Fibroblast of skin of left quadriceps (primary cell): ENCODE measurements at places on chromosomes 16 and 17.

DNA sequence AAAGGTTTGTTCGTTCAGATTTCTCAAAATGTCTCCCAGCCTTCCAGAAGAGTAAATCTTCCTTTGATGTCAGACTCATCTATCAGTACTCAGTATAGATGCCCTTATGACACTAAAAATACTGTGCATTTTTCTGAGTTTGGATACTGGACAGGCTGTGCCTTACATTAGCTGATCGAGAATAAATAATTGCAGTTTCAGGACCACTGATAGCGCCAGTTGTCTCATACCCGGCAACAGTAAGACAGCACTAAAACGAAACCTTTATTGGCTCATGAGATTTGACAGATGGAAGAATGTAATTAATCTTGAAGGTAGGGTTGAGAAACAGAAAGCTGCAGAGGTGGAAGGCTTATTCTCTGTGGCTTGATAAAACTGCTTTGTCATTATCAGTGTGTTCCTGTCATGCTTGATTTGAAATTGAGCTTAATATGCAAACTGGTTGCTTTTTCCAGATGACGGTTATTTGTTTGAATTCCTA lies 1.2 kb downstream of the ATP6V0A1 start:
- no peak for DNase-seq

DNA sequence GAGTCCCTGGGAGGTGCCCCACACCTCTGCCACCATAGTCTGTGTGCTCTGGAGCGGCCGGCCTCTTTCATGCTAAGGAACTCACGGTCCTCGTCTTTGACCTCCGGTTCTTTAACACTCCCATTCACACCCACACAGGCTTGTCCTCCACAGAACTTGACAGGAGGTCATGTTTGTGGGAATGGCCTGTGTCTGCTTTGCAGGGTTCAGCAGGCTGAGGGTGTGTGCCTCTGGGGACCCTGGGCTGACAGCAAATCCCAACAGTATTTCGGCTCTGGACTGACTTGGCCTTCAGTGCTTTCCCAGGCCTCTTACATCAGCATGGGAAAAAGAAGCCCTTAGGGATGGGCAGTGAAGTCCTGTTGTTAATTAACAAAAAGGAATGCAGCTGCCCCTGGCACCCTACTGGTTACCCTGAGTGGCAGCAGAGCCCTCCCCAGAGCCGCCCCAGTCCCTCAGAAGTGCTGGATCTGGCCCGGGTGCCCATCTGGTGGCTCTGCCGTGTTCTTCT lies 35.4 kb upstream of the ADORA2B start:
- DNase-seq, result no peak

DNA sequence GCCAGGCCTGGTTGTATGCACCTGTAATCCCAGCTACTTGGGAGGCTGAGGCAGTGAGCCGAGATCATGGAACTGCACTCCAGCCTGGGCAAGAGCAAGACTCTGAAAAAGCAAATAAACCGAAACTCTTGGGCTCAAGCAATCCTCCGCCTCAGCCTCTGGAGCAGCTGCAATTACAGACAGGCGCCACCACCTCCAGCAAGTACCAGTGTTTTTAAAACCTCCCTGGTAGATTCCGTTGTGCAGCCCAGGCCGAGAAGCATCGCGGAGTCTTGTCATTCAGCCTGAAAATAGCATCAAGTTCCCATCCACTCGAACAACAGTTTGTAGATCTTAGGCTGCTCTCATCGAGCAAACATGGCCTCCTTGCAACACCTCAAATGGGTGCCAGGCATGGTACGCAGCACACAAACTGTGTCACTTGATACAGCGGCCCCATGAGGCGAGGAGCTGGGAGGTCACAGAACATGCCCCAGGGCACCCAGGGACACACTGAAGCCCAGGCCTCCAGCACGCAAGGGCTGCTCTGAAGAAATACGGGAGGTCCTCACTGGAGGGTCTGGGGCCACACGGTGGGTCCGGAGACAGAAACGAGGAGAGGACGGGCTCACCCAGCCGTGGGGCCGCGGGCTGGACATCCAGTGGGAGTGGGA lies 18.1 kb downstream of the TMC6 start:
- no peak for DNase-seq

- no peak for DNase-seq
Observed at GRCh38 chr17:4506175-4506813, 7.6 kb downstream of the SPNS2 start.

DNA sequence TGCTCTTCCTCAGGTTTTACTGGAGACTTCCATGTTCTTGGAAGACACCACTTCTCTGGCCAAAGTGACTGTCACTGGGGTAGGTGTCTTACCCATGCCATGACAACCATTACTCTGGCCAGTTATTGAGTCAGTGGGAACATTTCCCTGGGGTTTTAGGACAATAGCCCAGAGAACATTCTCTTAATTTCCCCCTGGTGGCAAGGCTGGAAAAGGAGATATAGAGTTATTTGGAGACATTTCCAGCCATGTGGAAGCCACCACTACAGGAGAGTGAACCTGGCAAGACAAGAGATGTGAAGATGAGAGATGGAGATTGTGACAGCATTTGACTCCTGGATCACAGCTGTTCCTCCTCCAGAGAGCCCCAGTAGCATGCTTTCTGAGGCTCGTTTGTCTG lies 106.2 kb downstream of the CDK5R1 start:
- no peak for DNase-seq

DNA sequence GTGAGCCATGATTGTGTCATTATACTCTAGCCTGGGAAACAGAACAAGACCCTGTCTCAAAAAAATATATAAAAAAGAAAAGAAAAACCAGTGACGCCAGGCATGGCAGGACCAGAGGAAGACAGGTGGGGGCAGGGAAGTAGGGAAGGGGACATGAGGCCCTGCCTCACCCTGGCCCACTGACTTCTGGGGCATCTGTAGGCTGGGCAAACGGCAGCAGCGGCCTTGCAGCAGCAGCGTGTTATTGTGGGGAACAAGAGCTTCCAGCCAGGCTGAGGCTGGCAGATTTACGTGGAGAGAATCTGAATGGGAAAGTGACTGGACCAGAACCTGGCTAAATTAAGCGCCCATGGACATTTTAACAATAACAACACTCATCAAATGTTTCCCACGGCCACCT lies 19.4 kb downstream of the CMTM4 start:
- no peak for DNase-seq

- no peak for DNase-seq
Observed at GRCh38 chr16:78102122-78102660, 2.7 kb downstream of the WWOX start.

- no peak for DNase-seq
Observed at GRCh38 chr17:60398227-60398959, 6.5 kb upstream of the USP32 start.
